8988T (cell line): ENCODE measurements at places on chromosomes 11 and 22.
A peak's percentile ranks its signal among the peaks of the same experiment; 100 is the strongest.

GRCh38 chr22:37346505-37346895, 64.2 kb downstream of the CYTH4 start:
- DNase-seq = no peak

GRCh38 chr11:124865181-124865901, at the start of gene ROBO3:
TSS of gene ROBO3 (plus strand) at chr11:124865432. CDS start at chr11:124865578, 146 bp downstream.
- DNase-seq = peak; percentile 55

DNA sequence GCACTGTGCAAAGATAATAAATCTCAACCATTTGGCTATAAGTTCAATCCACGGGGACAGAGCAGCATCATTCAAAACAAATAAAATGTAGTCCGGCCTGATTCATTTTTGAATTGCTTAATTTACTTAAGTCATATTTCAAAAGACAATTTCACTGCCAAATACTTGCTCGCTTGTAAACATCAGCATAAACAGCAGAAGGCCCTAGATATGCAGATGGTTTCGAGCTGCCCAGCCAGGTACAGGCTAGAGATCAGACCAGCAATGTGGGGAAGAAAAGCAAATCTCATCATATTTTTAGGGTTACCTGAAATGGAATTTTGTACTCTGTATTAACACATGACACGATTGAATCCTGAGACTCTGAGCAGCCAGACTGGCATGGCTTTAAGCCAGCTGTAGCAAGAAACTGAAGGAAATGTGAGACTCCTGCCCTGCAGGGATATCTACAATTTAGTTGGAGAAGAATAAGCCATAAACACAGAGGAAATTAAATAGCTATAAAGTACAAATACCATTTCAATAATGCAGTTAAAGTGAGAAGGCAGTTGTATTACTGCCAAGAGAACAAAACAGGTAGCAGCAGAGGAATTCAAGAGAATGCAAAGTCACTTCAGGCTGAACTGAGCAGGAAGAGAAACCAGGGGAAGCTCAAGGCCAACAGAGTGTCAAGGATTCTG, 440.3 kb downstream of the ETS1 start:
- no peak for DNase-seq

- DNase-seq = no peak
Measured at GRCh38 chr22:21936151-21936775, 16.4 kb downstream of the PPM1F start.

DNA sequence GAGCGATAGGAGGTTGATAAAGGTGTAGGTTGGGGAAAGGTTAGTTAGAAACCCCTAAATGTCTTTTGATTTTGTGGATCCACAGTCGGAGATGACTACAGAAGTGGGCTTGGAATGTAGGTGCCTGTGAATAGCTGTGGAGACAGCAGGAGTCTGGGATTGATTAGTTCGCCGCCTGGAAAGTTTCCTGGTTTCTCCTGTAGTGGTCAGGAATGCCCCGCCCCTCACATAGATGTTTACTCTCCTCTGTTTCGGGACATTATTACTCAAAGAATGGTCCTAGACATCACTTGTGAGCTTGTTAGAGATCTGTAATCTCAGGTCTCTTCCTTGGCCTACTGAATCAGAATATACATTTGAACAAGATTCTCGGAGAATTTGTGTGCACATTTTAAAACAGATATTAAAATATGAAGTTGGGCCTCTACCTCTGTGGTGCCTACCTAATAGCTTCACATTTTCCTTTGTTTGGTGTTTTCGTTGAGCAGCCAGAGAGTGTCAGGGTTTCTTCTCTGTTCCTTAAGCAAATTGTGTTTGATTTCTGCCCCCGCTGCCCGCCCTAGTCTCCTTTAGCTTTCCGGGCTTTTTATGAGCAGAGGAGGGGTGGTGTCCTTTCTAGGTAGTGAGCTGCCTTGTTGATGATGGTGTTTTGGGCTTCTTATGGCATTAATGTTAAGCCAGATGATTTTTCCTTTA, 89.4 kb downstream of the PPP6R3 start:
- no peak for DNase-seq

DNA sequence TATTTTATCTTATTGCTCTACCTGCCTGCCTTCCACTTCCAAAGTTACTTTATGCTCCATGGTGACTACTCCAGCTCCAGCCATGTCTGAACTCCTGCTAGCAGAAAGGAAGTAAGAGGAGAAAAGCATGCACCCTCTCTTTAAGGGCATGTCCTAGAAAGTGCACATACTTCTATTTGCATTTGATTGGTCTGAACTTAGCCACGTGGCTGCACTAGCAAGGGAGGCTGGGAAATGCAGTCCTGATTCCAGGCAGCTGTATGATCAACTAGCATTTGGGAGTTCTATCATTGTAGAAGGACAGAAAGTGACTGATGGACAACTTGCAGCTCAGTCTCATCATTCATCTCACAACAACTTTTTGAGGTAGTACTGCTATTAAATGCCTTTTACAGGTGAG, 515.7 kb downstream of the BUD13 start:
- DNase-seq = no peak

- no peak for DNase-seq
Measured at GRCh38 chr11:71418643-71419042, 29.6 kb downstream of the DHCR7 start.

DNA sequence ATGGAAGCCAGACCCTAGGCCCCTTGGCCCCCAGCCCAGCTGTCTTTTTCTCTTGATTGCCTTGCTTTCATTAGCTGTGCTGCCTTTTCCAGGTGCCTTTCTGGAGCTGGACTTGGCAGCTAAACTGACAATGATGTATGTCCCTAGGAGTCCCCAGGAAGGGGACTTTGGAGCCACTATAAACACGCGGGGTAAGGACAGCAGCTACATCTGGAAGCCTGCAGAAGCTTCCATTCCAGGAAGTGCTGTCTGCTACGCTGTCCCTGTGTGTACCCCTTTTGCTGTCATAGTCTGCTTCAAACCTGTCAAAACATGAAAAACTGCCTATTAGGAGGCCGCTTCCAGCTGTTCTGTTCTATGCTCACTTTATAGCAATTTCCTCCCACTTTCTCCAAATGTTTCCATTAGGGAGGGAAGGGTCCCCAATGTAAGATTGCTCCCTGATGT, 153.3 kb upstream of the RAG2 start:
- DNase-seq = no peak

- DNase-seq = no peak
Measured at GRCh38 chr22:32204040-32204855, 625 bp downstream of the RFPL2 start.

GRCh38 chr11:17603056-17603825, 56.2 kb downstream of the OTOG start:
- no peak for DNase-seq

GRCh38 chr11:102268083-102268984, 49.0 kb upstream of the BIRC3 start:
- peak; percentile 91 for DNase-seq

DNA sequence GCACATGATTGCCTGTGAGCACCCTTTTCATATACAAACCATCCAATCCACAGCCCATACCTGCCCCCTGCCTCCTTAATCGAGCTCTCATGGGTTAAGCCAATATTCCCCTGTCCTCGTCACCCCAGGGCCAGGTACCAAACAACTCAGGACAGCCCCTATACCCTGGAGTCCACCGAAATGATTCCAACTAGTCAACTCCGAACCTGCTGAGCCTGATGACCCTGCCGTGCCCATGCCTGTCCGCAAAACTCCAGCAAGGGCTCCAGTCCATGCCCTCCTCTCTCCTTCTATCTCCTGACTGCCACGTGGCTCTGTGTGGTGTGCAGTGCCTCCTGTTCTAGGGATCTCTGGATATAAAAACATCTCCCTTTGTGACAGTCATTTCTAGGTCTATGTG, 35.5 kb upstream of the SYT13 start:
- no peak for DNase-seq

GRCh38 chr22:50001388-50002231, 11.0 kb downstream of the IL17REL start:
- peak; percentile 24 for DNase-seq

DNA sequence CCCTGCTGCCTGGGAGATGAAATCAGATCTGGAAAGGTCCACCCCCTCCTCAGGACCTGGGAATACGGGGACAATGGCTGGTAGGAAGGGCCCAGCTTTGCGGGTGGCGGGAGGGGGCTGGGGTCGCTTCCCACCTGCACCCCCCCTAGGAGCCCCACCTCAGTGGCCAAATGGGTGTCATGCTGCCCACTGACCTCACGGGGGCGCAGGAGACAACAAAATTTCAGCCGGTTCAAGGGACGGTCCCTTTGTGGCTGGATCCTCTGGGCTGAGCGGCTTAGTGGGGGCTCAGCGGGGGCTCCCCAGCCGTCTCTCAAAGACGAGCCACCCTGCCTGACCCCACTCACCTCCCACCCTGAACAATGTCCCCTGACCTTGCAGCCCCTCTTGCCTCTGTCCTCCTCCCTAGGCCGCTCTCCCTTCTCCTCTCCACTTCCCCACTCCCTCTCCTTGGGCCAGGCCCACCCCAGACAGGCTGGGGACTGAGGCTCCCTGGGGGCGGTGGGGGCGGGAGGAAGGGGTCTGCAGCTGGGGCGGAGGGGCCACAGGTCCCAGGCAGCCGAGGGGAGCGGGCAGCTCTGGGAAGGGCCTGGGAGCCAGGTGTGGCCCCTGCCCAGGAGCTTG, 39.3 kb upstream of the H19 start:
- DNase-seq = no peak

DNA sequence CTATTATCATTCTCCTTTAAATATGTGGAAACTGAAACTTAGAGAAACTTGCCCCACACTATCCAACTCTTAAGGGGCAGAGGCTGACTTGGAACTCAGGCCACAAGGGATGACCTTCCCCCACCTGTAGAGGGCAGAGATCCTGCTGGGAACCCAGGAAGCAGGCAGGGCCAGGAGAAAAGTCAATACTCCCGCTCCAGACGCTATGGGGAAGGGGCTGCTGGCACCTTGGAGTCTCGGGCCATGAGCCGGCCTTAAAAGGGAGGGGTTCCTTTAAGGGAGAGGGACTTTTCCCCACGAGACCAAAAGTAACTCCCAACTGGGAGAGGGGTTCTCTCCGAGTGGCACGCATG, 620 bp upstream of the ANO5 start:
- DNase-seq = no peak

DNA sequence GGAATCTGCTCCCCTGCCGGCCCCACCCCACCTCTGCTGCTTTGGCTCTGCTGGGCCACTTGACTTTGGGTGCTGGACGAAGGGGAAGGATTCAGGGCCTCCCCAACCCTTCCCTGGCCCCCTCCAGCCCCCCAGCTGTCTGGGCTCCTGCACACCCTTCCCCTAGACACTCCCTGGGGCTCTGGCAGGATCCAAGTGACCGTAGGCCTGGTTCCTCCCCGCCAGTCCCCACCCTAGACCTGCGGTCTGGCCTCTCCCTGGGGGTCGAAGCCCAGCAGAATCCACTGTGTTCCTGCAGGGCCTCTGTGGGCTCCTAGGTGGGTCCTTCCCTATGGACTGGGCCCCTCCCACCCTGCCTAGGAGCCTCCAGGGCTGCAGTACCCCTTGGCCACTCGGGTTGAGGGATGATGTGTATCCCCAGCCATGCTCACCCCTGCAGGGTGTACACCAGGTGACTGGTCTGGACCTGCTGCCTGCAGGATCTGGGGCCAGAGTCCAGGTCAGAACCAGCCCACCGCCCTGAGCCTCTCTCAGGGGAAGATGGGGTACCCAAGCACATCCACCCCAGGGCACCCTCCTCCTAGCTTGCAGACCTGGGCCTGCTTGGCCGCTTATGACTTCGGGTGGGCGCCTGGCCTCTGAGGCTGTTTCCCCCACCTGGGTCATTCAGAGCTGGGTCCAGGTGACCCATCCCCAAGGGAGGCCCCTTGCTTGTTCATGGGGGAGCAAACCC, 5.6 kb downstream of the PIM3 start:
- DNase-seq = peak; percentile 10

DNA sequence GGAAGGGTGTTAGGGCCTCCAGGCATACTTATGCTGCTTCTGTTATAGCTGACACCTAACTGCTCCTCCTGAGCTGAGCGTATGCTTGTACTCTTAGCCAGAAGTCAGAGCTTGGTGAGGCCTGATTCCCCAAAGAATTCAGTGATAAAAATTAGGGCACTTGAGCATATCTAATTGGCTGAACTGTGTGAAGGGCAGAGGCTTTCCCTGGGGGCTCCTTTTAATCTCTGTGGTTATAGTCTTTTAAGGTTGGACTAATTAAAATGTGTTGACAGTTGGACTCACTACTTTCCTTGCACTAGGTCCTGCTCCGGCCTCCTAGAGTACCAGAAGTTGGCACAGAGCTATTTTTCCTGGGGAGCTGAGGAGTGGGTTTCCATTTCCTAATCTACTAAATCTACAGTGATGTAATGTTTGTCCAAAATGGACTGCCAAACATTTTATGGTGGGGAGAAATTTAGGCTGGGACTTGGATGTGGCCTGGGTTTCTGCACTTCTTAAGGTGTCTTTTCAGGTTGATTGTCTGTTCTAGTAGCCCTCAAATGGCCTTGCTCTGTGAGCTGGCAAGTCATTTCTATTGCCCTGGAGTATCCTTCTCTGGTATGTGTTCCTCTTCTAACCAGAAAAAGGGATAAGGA, 18.4 kb downstream of the STIM1 start:
- DNase-seq = no peak

- no peak for DNase-seq
Measured at GRCh38 chr22:28016781-28017557, 97.9 kb upstream of the PITPNB start.

DNA sequence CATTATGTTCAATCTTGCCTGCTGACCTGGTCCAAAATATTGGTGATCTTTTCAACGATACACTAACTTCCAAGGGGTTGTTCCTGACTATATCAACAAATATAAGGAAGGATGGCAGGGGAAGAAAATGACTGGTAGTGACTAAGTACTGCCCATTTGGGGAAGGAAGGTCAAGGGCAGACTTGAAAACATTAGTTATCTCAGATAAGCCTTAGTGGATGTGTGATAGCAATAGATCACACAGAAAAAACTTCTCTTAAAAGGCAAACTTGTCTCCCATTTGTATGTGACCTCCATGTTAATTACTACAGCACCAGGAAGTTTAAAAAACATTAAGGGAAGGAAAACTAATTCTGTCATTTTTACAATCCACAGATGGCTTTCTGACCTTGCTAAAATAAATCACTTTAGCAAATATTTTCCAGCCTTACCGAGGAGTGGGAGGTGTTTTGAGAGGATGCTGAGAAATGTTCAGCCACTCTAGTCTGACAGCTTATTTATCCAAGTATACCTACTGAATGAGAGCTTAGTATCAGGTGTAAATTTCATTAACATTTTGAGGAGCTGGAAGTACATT, 88.2 kb upstream of the DDI1 start:
- DNase-seq = no peak
